Brain pericyte (primary cell): ENCODE measurements at places on chromosomes 16 and 17.

DNA sequence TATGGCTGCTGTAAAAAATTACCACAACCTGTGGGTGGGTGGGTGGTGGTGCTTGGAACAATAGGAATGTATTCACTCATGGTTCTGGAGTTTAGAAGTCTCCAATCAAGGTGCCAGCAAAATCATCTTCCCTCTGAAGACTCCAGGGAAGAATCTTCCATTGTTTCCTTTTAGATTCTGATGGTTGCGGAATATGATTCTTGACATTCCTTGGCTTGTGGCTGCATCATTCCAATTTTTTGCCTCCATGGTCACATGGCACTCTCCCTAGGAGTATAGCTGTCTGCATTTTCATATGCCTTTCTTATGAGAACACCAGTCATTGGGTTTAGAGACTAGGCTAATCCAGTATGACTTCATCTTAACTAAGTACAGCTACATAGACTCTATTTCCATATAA is 401.0 kb downstream of the HS3ST3B1 start:
- no peak for DNase-seq

- no peak for DNase-seq
Measured at GRCh38 chr17:17051380-17051779, 9.1 kb downstream of the MPRIP start.

GRCh38 chr17:76987486-76988093 is 119.4 kb downstream of the MGAT5B start:
- no peak for DNase-seq

- DNase-seq: no peak
Measured at GRCh38 chr17:45783593-45784292, 377 bp upstream of the CRHR1 start.

DNA sequence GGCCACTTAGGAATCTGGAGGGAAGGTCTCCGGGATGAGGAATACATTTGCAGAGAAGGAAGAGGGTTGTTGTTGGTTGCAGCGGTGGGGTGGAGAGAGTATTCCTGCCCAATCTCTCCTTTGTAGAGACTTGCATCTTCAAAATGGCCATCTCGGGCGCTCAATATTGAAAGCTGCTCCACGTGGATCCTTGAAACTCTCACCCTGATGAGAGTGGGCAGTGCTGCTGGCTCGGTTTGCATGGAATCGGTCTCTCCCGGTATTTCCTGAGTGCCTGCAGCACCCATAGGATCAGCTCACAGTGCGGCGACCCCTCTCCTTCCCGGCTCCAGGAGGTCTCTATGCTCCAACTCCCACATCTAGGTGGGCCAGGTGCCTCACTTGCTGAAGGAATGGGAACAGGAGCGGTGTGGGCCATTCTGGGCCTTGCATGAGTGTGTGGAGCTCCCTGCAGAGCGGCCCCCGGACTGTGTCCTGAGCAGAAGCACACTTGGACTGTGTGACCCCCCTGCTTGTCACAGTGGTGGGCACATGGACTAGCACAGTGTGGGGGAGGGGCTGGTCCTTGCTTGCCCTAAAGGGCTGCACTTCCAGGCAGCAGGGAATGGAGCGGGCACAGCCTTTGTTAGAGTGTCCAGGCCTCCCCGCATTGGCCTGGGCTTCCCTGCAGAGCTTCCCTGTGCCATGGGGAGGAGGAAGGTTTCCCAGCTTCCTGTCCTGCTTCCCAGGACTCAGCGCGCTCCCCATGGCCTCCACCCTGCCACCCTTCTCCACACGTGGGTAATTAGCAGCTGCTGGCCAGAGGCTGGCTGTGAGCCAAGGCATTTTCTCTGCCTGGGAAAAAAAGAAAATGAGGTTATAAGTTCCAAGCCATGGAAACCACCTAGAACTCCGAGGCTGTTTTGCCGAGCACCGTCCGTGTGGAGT is 139.3 kb downstream of the IRF8 start:
- no peak for DNase-seq

- no peak for DNase-seq
Measured at GRCh38 chr16:12519986-12520385, 283.7 kb downstream of the CPPED1 start.

GRCh38 chr16:72126429-72126765 is 32.8 kb downstream of the DHX38 start:
- no peak for DNase-seq

GRCh38 chr17:39238311-39238972 is 12.7 kb upstream of the STAC2 start:
- DNase-seq: no peak

DNA sequence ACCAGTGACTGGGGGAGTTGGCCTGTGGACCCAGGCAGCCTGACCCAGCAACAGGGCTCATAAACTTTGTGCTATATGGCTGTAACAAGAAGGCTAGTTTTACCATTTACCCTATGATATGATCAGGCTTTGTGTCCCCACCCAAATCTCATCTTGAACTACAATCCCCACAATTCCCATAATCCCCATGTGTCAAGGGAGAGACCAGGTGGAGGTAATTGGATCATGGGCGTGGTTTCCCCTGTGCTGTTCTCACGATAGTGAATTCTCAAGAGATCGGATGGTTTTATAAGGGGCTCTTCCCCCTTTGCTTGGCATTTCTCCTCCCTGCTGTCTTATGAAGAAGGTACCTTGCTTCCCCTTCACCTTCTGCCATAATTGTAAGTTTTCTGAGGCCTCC is 111.2 kb upstream of the NLRP1 start:
- no peak for DNase-seq

DNA sequence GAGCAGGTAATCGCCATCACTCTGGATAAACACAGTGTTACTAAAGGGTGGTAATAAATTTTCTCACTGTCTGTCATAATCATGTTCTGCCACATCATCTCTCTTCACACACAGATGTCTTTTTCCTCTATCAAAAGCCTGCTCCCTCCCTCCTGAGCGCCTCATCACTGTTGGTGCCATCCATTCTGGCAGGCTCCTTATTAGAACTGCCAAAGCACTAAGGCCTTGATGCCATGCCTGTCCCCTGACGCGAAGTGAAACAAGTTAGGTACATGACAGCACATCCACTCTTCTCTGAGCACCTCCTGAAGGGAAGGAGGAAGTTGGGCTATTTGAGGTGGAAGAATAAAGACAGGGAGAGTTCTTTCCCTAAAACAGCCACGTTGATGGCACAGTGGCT is 38.2 kb upstream of the AXIN2 start:
- no peak for DNase-seq

GRCh38 chr16:26930786-26931581 is 135.7 kb upstream of the C16orf82 start:
- no peak for DNase-seq

GRCh38 chr16:11634312-11634711 is 33.9 kb upstream of the SNN start:
- no peak for DNase-seq

- no peak for DNase-seq
Measured at GRCh38 chr17:73205459-73205961, 12.7 kb downstream of the COG1 start.

GRCh38 chr17:77228241-77228752 is 87.5 kb downstream of the SEC14L1 start:
- no peak for DNase-seq

- no peak for DNase-seq
Measured at GRCh38 chr17:8857919-8858318, 9.6 kb downstream of the PIK3R6 start.

DNA sequence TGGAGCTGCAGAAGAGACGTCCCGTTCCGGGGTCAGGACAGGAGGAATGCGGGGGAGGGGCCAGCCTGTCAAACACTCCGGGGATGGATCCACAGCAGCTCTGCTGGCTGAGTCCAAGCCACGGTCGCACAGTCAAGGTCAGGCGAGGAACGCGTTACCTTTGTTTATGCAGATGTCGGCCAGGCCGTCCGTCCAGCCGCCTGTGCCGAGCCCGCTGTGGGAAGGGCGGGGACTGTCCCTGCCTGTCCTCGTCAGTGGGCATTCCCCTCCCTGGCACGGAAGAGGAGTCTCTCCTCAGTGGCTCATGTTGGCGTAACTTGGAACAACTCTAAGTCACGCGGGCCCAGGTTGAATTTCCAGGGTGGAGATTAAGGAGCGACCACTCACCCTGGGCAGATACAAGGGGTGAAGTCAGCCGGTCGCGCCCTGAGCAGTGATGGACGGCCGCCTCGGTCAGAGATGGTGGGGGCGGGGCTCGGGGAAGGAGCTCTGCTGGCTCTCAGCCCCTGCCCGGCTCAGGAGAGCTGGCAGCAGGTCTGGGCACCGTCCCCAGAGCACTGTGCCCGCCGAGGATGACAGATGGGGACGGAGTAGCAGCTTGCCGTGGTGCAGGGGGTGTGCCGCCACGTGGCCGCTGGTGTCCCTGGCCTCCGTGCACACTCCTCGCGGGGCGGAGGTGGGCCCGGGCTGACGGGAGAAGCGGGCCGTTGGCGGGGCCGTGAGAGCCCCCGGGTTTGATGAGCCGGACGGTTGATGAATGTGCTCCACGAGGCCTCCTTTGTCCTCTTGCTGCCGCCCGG is 7.3 kb downstream of the CACNA1H start:
- DNase-seq: no peak

GRCh38 chr17:55285340-55286301 is 20.9 kb downstream of the HLF start:
- DNase-seq: no peak

- no peak for DNase-seq
Measured at GRCh38 chr17:67557052-67557845, 160.5 kb upstream of the NOL11 start.

DNA sequence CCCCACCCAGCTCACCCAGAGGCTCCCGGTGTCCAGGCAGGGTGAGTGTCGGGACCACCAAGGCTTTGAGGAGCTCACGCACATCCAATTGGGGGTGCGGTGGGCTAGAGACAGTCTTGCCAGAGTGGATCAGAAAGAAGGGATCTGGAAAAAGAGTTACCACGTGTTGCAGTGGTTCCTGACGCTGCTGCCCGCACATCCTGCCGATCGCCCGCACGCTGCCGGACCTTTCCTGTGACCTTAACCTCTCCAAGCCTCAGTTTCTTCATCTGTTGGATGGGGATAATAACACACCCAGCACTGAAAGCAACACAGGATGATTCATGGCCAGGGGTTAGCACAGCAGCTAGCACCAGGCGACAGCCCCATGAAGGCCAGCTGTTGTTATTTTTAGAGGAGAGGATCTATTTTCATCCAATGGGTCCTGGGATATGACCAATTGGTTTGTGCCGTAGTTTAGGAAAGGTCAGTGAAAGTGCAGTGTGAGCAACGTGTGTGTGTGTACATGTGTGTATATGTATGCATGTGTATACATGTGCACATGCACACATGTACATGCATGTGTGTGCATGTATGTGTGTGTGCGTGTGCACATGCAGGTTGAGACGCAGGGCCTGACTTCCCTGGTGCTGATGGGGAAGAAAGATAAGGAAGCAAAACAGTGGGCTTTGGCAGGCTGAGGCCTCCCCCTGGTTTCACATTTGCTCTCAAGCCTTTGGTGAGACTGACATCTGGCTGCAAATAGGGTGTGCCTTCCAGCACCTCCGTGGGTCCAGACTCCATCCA is 2.5 kb downstream of the ITGAX start:
- DNase-seq: no peak

DNA sequence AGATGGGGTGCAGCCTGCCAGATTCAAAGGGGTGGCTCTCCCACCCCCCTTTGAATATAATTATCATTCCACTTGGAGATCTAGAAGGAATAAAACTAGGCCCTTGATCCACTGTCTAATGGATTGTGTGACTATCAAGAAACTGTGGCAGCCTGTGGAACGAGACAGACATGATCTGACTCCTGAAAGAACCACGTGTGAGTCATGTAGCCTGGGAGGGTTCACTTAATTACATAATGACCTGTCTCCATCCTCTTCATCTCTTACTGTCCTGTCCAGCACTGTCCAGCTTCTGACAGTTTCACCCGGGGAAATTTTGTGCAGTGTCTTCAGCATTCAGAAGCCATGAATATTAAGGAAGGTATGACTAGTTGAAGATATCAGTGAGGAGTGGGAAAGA is 43.3 kb upstream of the CDH13 start:
- no peak for DNase-seq
